ENCODE measurements at places on chromosomes 2 and 18.

DNA sequence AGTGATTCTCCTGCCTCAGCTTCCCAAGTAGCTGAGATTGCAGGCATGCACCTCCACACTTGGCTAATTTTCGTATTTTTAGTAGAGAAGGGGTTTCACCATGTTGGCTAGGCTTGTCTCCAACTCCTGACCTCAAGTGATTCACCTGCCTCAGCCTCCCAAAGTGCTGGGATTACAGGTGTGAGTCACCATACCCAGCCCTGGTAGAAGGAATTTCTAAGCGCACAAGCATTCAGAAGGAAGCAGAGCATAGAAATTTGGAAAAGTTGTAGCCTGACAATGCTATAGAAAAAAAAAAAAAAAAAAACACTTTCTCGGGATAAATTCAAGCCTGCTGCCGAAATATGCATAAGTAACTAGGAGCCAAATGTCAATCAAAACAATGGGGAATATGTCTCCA is 249.4 kb downstream of the GRB14 start:
- DNase-seq = no peak

DNA sequence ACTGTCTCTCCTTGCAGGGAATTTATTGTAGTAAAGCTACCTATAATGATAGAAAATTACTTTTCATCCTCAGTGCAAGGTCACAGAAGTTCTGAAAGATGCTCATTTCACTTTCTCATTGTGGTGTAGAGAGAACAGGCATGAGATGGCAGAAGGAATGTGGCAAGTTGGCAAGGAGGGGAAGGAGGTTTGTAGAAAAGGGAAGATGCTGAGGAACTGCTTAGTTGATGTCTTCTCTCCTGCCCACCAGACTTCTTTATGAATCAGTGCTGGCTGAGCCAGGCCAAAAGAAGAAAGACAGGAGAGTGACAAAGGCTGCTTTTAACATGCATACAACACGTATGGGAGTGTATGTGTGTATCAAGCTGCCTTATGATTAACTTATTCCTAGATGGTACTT is 164.4 kb downstream of the PRPF40A start:
- no peak for DNase-seq

- no peak for DNase-seq
These were observed 358.2 kb downstream of the RBM43 start for GRCh38 chr2:150903461-150903860.

DNA sequence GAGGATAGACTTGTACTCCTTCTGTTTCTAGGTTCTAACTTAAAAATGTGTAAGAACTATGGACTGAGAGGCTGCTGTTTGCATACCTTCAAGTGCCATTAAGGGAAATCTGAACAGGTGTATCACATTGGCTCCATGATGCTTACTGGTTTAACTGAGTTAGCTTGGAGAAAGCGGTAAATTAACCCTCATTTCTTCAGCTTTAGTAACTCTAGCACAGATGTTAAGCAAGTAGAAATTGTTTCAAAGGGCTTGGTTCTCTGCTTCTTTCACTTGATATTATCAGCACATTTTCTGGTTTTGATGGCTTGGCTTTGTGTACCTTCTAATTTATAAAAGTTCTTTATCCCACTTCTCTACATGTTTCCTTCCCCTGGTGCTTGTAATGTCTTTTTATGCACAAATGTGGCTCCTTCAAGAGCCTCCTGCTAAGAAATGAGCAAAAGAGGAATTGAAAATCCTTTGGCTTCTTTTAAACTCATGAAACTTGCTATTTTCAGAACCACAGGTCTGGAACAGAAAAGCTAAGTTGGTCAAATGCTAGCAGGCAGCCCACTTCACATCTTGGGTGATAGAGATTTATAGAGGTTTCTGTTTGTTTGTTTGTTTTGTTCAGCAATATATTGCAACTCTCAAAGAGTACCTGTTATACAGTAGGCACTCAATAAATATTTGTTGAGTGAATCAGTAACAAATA is 249.9 kb upstream of the THUMPD2 start:
- DNase-seq = no peak

GRCh38 chr18:55856679-55857078 is 268.7 kb upstream of the TCF4 start:
- DNase-seq = no peak

- DNase-seq = no peak
These were observed 31.5 kb downstream of the EHBP1 start for GRCh38 chr2:62736899-62737559.

DNA sequence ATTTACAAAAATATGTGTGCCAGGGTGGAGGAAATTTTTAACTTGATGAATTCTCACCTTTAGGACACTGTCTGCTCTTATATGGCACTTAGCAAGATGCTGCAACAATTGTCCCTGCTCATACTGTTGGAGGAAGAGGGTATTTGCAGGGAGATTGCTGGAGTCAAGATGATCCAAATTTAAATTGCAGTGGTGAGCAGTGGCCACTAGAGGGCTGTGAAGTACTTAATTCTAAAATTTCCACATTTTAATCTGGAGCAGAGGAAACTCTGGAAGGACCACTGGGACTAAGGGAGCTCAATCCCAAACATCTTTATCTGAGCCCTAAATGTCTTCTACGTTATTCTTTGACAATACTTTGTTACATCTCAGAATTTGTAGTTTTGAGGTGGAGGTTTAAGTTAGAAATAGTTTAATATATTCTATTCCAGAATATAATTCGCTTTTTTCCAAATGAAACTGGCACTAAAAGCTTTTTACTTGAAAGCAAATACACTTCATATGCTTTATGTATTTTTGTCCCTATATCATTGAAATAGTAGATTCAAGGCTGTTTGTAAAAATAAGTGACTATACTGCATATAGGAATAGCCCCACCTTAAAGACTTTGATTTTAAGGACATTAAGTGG is 33.0 kb upstream of the PTH2R start:
- peak; percentile 16 for DNase-seq

GRCh38 chr2:225937625-225938187 is 538.2 kb downstream of the NYAP2 start:
- no peak for DNase-seq

DNA sequence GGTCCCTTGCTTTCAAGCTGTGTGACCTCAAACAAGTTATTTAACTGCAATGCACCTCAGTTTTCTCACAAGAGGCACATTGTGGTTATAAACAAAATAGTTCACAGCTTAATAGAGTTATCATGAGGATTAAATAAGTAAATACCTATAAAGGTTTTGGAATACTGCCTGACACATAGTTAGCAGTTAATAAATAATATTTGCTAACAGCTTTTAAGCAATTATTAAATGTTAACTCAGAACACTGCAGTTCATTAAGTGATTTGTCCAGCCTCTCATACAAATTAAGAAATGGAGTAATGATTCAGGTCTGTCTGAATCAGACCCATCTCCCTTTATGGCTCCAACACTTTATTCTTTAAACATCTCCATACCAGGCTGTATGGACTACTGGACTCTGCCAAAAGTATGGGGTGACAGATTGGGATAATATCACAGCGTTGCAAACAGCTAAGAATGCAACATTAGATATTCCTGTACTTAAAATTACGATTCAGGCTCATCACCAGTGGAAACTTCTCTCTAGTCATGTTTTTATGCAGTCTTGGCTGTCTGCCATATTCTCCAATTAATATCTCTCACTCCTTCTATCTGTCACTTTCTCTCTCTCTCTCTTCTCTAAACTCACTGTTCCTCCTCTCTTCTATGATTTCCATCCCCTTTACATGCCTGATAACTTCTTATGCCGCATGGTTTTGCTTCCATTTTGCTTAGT is 370.6 kb upstream of the UBE2E3 start:
- DNase-seq = no peak

Measured in NCI-H526 treated with DMSO at 0.1 percent for 48 hours (cell line).